Activated gamma-delta T cell treated with Interleukin-2 at 50 U/mL for 16 hours (primary cell): ENCODE measurements at places on chromosomes 1 and 21.

- DNase-seq: no peak
These were observed 682 bp upstream of the RWDD3 start for GRCh38 chr1:95233319-95233736.

DNA sequence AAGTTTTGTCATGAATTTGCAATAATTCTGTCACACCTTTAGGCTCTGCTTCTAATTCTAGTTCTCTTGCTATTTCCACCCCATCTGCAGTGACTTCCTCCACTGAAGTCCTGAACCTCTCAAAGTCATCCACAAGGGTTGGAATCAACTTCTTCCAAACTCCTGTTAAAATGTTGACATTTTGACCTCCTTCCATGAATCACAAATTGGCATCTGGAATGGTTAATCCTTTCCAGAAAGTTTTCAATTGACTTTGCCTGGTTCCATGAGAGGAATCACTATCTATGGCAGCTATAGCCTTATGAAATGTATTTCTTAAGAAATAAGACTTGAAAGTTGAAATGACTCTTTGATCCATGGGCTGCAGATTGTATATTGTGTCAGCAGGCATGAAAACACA lies 19.7 kb upstream of the SFT2D2 start:
- DNase-seq: no peak

GRCh38 chr1:19488136-19488535 lies 2.8 kb upstream of the CAPZB start:
- no peak for DNase-seq

DNA sequence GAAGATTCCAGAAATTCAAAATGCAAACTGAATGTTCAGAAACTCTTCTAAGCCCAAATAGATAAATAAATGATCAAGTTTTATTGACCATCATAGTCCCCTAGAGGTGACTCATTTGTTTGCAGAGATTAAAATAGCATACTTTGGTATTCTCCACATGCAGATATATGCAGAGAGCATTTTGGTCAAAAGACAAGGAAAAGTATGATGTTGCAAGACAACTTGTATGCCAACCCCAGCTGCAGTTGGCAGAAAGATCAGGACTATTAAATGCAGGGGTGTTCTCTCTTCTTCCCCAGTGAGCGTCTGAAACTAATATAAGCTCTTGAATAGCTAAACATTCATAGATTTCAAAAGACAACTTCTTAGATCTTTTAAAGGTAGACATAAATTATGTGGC lies 404.9 kb downstream of the LTN1 start:
- no peak for DNase-seq

GRCh38 chr1:244102468-244102867 lies 51.4 kb downstream of the ZBTB18 start:
- no peak for DNase-seq

DNA sequence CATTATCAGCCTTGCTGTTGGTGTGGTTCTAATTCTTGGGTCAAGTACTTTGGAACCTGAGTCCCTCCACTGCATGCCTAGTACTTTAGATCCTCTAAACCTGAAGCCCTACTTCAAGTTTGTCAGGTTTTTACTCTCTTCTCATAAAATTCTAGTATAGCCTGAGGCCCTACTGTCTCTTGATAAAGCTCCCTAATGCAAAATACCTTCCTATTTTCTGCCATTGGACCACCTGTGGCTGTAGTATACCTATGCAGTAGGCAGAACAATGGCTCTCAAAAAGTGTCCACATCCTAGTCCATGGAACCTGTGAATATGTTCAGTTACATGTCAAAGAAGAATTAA lies 47.5 kb upstream of the NEK7 start:
- no peak for DNase-seq

DNA sequence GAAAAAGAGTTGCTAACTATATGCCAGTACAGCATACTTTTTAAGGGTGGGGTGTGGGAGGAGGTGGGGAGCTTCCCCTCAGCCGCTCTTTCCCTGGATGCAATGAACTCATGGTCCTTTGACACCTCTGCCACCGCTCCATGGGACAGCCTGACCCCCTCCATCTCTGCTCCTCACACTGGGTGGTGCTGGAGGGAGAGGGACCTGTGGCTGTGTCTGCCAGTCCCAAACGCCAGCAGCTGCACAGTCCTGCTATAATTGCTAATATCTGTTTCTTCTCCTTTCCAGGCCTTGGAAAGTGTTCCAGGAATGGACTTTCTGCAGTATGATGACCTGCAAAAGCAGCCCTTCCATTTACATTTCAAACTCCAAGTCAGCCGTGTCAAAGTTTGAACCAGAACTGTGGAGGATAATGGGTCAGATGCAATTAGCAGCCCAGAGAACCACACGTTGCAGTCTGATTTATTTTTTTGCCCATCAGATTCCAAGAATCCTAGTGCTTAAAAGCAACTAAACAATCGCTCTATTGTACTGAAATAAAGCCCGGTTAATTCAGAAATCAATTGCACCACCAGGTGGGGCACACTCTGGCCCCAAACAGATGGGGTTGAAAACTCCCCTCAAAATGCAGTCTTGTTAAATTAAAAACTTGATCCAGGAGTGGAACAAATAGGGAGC lies 160.7 kb upstream of the LMO4 start:
- no peak for DNase-seq

DNA sequence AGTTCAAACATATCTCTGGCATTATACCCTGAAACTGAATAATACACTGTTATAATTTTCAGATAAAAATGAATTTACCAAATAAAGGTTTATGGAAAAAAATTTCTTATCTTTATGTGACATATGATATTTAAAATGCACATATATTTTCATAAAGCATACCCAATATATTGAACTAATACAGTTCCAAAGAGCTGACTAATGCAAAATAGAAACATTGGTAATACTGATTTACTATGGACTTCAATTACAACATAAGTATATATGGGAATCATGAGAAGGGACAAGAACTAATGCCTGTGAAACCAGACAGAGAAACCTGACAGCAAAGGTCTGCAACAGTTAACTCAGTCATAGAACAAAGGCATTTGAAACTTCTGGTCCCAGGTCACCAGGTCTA lies 153.5 kb downstream of the DENND1B start:
- no peak for DNase-seq

DNA sequence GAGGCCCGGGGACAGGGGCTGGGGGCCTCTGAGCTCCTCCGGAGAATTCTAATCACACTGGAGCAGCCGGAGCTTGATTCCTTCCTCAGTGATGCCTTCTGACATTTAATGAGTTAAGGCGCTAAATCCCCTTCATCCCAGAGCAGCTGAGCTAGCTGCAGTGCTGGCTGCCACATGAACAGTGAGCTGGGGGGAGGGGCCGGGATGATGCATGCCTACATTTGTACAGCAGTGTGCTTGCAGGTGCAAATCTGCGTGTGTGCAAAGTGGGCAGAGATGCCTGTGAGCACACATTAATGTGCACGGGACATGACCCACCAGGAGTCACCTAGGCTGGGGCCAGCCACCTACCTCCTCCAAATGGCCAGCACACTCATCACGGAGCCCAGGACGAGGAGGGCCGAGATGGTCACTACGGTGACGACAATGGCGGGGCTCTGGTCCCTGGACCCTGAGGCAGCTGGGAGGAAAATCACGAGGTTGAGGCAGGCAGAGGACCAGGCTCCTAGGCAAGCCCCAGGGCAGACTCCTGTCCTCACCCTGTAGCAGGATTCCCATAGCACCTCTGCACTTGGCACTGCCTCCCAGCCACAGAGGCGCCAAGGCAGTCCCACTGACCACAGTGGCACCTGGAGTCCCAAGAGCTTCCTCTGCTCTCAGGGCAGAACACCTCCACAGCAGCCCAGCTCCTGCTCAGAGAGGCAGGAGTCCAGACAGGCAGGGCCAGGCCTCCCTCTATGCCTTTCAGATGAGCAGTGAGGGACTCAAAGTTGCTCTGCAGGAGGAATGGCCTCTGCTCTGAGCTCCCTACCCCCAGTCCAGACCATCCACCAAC lies 34.7 kb downstream of the CDCA8 start:
- DNase-seq: no peak

DNA sequence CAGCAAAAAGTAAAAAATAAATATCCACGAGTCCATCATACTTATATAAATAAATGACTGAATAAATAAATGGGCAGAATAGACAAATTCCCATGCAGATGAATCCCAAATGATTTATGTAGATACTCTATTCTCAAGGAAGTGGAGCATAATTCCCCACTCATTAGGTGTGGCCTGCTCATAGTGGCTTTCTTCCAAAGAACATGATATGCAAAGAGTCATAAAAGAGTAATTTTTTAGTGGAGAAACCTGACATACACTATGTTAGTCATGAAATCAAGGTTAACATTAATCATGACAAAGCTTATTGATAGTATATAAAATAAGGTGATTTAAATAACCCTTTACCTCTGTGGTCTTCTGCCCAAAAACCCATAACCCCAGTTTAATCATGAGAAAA lies 298.9 kb downstream of the DPYD start:
- no peak for DNase-seq

DNA sequence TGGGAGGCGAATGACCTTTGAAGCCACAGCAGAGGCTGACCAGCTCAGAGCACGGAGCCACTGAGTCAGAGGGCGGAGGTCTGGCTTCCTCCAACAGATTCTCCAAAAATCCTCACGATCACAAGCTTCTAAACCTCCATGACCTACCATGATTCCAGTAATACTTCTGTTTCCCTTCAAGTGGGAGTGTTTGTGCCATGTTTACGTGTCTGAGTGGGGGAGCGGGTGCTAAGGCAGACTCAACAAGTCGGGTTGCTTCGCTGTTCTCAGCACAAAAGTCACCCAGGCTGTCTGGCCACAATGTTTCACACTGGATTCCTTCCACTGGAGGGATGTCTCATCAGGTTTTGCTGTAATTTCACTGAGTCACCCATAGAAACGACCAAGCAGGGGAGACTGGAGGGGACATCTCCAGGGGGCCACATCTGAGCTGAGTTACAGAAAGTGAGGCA lies 86.2 kb downstream of the SLC66A1 start:
- no peak for DNase-seq

DNA sequence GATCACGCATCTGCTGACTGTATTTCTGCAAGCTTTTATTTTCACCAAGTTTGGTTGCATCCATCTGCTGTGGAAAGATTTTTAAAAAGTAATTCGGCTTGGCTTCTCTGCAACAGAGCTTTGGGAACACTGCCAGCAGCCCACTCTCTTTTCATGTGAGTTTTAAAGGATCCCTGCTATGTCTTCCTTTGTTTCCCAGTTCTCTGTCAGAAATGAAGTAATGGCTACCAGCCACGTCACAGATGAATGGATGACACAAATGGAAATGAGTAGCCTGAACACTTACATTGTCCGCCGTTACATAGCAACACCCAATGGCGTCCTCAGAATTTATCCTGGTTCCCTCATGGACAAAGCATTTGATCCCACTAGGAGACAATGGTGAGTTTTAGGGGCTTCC lies 80.6 kb upstream of the RAVER2 start:
- no peak for DNase-seq

GRCh38 chr21:44957901-44958451 lies 18.1 kb downstream of the SLX9 start:
- DNase-seq: no peak

GRCh38 chr1:16392740-16393569 lies 25.9 kb downstream of the SZRD1 start:
- DNase-seq: no peak

- no peak for DNase-seq
These were observed 63.9 kb downstream of the UCK2 start for GRCh38 chr1:165891111-165891860.

GRCh38 chr1:175208773-175209492 lies 16.4 kb upstream of the KIAA0040 start:
- peak; percentile 54 for DNase-seq

- no peak for DNase-seq
These were observed 426.5 kb upstream of the NFIA start for GRCh38 chr1:60655679-60656355.

DNA sequence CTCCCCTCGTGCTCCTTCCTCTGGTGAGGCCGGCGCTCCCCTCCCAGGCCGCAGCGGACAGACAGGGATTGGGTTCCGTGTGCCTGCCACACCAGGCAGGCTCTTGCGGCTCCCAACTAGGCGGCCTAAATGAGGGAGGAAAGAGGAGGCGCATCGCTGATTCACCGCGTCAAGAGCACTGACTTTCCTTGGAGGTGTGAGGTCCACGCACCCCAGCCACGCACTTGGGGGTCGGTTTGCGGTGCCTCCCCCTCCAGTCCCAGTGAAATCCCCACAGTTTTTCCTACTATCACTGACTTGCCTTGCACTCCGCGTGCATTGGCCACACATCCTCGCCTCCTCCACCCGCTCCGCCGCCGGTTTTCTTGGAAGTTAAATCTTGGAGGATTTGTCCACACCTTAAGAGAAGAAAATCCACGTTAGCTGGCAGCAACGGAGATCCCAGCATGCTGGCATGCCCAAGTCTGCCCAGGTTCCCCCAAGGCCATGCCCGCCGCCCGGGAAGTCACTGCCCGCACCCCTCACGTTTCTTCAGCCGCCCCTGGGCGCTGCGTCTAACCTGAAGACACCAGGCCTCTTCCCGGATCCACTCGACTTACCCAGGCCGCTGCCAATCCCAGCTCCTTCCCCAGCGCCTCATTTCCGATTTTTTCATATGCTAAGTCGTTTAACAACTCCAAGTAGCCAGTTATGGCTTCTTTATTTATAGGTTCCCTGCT lies 1.1 kb upstream of the FOXD3 start:
- no peak for DNase-seq

DNA sequence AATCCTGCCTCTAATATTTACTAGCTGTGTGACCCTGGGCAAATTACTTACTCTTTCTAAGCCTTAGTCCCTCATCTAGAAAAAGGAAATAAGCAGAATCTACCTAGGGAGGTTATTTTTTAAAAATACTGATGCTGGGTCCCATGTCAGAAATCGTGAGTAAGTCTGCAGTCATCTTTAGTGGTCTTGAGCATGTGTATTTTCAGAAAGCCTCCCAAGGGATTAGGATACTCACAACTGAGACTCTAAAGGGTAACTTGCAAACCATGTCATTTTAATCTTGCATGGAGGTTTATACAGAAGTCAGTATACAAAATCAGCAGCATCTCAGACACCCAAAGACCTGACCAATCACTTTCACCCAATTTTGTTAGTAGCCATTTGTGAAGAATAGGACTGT lies 43.2 kb downstream of the DSTYK start:
- DNase-seq: no peak

DNA sequence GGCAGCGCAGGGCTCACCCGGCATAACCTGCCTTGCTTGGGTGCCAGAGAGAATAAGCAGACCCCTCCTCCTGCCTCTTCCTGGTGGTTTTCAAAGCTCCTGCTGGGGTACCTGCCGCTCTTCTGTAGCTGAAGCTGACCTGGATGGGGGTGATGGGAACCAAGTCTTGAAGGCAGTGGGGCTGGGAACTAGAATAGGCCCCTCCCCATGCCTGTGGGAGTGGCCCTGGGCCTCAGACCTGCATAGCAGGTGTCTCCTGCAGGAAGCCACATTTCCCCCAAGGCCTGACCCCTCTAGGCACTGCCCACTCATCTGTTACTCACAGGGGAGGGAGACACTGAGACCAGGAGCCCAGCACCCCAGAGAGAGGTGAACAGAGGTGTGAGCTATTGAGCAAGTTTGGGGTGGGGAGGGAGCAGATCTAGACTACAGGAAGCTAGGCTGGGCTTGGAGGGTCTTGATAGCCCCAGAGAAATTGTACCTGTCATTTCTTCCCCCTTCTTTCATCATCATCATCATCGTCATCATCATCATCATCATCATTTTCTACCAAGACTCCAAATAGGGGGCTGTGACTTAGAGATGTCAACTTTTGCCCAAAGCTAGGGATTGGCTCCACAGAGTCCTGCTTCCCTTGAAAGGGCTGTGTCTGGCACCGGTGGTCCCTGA lies 10.1 kb downstream of the PADI1 start:
- DNase-seq: no peak

- no peak for DNase-seq
These were observed 48.3 kb downstream of the ADGRL2 start for GRCh38 chr1:81848880-81849682.

- DNase-seq: no peak
These were observed 20.2 kb upstream of the RABGGTB start for GRCh38 chr1:75765697-75766355.
